ENCODE measurements at places on chromosomes 4 and X.

DNA sequence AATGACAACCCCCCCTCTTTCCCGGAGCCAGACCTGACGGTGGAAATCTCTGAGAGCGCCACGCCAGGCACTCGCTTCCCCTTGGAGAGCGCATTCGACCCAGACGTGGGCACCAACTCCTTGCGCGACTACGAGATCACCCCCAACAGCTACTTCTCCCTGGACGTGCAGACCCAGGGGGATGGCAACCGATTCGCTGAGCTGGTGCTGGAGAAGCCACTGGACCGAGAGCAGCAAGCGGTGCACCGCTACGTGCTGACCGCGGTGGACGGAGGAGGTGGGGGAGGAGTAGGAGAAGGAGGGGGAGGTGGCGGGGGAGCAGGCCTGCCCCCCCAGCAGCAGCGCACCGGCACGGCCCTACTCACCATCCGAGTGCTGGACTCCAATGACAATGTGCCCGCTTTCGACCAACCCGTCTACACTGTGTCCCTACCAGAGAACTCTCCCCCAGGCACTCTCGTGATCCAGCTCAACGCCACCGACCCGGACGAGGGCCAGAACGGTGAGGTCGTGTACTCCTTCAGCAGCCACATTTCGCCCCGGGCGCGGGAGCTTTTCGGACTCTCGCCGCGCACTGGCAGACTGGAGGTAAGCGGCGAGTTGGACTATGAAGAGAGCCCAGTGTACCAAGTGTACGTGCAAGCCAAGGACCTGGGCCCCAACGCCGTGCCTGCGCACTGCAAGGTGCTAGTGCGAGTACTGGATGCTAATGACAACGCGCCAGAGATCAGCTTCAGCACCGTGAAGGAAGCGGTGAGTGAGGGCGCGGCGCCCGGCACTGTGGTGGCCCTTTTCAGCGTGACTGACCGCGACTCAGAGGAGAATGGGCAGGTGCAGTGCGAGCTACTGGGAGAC is 1.6 kb downstream of the PCDH10 start:
- DNase-seq = no peak

DNA sequence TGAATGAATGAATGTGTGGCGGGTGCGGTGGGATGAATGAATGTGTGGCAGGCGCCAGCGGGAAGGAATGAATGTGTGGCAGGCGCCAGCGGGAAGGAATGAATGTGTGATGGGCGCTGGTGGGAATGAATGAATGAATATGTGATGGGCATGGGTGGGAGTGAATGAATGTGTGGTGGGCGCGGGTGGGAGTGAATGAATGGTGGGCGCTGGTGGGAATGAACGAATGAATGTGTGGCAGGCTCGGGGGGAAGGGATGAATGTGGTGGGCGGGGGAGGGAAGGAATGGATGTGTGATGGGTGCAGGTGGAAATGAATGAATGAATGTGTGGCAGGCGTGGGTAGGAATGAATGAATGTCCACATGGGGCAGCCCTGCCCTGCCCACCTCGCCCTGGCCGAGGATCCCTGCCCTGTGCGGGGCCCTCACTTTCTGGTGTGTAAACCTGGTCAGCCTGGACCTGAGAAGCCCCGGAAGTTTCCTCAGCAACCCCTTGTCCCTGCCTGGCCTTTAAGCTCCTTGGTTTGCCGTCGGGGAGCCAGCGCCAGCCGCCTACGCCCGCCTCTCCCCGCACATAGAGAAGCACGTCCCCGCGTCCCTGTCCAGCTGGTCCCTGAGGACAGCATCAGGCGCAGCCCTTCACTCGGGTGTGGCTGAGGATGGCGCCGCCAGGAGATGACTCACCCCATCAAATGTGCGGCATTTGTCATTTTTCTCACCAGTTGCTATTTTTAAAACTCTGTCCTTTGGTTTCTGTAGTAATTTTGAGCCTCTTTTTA is 112.8 kb upstream of the LRPAP1 start:
- DNase-seq = no peak

DNA sequence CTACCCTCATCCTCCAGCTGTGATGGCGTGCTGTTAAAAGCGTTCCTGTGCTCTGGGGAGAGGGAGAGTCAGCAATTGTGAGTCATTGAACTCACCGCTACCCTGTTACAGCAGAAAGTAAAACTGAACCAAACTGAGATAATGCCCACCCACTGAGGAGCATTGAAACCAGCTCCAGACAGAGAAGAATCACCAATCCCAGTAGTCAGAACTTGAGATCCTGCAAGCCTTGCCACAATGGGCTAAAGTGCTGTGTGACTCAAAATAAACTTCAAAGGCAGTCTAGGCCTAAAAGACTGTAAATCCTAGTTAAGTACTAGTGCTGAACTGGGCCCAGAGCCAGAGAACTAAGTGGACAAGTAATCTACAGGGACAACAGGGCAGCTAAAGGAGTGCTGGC is 1394.2 kb upstream of the DIAPH2 start:
- DNase-seq = no peak

GRCh38 chr4:122731676-122732075 is 828 bp upstream of the BBS12 start:
- DNase-seq = no peak

DNA sequence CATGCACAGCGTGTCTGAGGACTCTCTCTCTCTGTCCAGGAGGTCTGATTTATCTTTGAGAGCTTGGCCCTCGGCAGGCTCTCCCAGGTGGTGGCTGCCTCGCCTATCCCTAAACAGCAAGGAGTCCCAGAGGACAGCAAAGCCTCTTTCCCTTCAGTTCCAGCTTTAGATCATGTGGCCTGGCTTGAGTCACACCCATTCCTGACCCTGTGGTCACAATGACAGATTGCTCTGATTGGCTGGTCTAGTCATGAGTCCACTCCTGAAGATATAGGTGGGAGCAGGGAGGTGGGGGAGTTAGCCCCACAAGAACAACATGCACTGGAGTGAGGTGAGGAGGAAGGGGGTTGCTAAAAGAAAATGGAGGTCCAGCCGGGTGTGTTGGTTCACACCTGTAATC is 12.1 kb upstream of the PORCN start:
- DNase-seq = no peak

Data from left kidney (tissue), 8 donors.